MM.1S (cell line): ENCODE measurements at places on chromosomes 4 and X.
A peak's percentile ranks its signal among the peaks of the same experiment; 100 is the strongest.

DNA sequence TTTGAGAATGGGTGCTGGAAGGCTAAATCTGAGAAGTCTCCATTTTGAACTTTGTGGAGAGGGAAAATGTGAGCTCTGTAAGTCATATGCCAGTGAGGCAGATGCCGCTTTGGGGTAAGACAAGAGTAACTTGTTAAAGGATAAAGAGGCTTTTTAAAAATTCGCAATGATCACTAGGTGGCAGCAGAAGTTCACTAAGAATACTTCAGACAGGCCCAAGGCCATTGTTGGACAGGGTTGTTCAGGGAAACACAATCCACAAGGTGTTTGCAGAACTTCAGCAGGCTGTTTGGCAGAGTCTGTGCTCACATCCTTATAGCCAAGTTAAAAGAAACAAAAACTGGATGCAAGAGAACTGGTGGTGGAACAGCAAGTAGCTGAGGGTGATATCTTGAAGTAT is 13.7 kb upstream of the PIGA start:
- DNase-seq: peak; percentile 47

GRCh38 chr4:31234494-31234893 is 514.3 kb downstream of the PCDH7 start:
- peak; percentile 75 for DNase-seq

- DNase-seq: no peak
Observed at GRCh38 chr4:76696109-76696508, 201.8 kb downstream of the SOWAHB start.

DNA sequence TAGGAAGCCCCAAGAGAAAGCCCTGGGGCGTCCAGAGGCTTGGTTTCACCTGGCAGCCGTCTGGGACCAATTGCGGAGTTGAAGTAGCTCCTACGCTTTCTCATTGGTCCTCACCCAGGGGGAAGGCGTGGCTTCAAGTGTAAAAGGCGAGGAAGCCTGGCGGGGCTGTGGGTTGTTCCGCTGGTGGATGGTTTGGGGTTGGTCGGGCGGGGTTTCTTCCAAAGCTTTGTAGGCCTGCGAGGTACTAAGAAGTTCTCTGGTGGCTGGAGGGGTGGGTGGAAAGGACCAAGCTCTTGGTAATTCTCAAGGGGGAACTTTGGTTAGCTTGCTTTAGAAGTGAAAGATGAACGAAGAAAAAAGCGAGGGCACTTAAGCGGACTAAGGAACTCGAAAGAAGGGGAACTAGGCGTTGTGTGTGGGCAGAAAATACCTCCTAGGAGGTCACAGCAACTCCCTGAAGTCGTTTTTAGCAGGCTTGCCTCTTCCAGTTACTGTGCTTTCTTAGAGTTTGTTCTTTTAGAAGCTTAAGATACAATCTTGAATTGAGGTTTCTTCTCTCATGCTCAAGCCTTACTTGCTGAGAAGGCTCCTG is 36.6 kb downstream of the CCNG2 start:
- DNase-seq: peak; percentile 78

DNA sequence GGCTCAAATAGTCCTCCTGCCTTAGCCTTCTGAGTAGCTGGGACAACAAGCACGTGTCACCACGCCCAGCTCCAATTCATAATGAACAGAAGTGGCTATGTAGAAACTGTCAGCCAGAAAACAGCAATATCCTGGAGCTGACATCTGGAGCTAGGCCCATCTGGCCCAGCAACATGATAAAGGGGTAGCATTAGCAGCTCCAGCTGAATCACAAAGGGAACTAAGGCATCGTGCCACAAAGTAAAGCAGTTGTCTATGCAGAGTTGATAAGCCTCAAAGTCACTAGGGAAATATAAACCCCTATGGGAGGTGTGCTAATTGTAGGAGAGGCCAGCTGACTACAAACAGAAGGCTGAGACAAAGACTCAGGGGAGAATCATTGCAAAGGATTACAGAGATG is 270.5 kb upstream of the GPC4 start:
- no peak for DNase-seq

DNA sequence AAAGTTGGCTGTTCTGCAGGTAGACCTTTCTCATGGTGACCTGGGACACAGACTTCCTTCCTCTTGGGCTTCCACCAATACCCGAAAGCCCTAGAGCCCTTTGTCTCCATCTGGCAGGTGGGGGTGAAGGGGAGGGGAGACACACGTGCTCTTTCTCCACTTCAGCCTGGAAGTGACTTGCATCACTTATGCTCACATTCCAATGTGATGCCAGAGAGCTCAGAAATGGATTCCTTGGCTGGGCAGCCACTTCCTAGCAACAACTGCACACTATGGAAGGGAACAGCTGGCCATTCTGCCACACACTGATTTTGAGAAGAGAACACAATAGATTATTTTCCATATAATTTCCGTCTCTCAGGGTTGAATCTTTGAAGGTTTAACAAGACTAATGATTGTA is 36.3 kb downstream of the C4orf51 start:
- DNase-seq: no peak

- DNase-seq: no peak
Observed at GRCh38 chr4:14262221-14262620, 634.7 kb upstream of the BOD1L1 start.

- no peak for DNase-seq
Observed at GRCh38 chr4:40280586-40280985, 54.5 kb upstream of the CHRNA9 start.

GRCh38 chr4:181971411-181971810 is 271.8 kb upstream of the TENM3 start:
- DNase-seq: peak; percentile 53

DNA sequence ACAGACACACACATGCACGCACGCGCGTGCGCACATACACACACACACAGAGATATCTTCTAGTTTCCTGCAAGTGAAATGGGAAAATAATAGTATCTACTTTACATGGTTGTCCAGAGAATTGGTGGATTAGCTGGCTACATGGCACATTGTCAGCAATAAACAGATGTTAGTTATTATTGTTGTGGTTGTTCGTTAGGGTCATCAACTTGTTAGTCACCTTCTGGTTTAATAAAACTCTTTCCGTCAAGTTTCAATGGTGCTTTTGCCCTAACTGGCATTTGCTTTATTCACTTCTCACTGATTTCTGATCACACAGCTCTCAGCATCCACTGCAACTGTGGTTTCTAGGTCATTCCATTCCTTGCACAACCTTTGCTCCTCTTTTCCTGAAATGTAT is 25.4 kb upstream of the RASL11B start:
- no peak for DNase-seq

DNA sequence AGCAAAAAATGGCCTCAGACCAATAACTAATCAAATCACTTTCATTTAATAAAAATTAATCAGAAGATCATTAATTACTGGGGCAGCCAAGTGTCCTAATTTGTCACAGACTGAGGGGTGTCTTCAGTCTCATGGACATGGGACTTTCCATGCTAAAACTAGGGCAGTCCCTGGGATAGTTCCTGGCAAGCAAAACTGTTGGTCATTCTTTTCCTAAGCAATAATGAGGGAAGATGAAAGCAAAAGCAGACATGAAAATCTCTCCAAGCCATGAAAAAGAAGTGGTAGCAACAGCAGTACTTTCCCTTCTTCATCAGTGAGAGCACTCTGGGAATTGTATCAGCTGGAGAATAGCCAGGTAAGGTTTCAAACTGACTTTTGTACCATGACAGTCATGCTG is 3.7 kb upstream of the ANTXR2 start:
- no peak for DNase-seq

DNA sequence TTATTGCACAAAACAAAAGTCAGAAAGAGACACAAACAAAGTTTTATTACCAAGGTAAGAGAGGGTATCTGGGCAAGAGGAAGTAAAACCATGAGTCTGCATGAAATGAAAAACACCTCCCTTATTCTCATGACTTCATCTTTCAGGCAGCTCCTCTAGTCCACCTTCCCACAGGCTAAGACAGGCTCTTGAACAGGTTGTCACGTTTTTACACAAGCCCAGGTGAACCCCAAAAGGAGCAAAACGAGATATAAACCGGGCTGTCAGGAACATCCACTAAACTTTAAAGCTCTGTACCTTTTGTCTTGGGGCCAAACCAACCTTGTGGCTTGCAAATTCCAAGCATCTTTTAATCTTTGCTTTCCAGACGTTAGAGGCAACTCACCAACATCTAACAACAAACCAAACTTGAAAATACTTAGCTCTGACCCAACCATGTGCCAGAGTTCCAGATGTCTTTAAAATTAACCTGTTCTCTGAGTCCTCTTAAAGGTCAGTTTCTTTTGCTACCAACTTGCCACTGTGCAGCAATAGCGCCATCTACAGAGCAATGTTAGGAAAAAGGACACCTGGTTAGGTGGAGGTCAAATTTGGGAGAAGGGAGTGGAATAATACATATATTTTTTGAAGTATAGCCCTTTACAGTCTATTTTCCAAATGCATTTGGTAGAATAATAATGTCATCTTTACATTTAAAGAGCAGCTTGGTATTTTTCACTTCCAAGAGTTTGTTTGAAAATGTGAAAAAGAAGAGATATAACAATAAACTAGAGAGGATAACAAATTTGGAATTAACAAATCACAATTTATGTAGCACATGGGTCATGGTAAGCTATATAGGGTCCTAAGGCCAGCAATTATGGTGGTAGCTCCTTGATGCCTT is 73.1 kb downstream of the QRFPR start:
- peak; percentile 86 for DNase-seq

DNA sequence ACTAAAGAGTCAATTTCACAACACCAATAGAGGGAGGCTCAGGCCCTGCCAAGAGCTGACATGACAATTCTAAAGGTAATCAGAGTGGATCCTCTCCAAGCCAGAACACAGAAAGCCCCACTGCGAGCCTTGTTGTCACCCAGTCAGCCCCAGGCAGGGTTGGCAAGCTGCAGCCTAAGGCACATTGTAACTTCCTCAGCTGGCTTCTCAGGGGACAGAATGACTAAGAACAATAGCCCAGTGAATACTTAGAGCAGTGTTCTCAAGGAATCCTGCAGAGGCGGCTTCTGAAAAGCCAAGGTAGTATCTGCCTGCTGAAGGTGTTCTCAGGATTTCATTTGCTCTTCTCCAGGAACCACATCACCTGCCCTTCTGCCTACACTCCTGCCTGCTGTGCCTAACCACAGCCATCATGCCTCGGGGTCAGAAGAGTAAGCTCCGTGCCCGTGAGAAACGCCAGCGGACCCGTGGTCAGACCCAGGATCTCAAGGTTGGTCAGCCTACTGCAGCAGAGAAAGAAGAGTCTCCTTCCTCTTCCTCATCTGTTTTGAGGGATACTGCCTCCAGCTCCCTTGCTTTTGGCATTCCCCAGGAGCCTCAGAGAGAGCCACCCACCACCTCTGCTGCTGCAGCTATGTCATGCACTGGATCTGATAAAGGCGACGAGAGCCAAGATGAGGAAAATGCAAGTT is at the start of gene MAGEB4:
MAGEB4 (plus strand) TSS at position 277 of the 692 bp plus-strand sequence; CDS start at position 413, 136 bp downstream.
- DNase-seq: no peak

DNA sequence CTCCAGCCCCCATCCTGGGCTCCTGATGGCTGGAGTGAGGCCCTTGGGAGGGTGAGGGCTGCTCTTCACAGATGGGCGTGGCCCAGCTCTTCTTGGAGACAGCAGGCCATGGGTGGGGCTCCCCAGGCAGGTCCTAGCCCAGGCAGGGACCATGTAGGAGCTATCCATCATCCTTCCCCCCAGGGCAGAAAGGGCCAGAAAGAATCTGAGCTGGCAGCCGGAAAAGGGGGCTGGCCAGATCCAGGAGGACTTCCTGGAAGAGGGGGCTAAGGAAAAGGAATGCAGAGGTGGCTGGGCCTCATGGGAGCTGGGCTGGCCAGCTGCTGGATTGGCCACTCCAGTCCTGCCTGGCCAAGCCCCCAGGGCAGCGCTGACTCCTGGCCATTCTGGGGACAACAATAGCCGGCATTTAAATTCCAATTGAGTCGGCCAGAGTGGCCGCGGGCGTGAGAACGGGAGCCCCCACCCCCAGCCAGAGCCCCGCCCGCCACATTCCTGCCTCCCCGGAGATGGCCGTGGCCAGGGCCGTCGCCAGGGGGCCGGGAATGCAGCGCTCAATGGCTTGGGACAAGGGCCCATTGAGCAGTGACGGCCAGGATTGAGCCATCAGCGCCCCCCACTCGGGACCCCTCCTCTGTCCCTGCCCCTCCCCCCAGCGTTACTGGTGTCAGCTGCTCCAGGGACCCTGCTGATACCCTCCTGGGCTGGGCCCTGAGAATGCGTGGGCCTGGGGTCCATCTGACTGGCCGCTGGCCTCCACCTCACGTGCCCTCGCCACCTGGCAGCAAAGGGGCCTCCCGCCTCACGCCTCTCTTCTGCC is 15.1 kb upstream of the FGFR3 start:
- no peak for DNase-seq

DNA sequence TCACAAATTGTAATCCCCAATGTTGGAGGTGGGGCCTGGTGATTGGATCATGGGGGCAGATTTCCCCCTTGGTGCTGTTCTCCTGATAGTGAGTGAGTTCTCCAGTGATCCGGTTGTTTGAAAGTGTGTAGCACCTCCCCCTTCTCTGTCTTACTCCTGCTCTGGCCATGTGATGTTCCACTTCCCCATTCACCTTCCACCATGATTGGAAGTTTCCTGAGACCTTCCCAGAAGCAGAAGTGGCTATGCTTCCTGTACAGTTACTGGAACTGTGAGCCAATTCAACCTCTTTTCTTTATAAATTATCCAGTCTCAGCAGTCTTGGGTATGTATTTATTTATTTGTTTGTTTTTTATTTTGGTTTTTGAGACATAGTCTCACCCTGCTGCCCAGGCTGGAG is 143.2 kb downstream of the CPE start:
- DNase-seq: no peak

DNA sequence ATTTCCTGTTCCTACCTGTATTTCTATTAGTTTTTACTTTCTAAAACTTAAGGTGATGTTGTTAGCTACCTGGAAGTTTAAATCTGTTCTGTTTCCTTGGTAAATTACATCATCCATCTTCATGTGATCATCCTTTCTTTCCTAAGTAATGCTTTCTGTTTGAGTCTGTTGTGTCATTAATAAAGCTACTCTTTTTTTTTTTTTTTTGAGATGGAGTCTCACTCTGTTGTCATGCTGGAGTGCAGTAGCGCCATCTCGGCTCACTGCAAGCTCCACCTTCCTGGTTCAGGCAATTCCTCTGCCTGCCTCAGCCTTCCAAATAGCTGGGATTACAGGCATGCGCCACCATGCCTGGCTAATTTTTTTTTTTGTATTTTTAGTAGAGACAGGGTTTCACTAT is 73.3 kb downstream of the FIP1L1 start:
- no peak for DNase-seq

- no peak for DNase-seq
Observed at GRCh38 chrX:17553469-17553868, 178.5 kb downstream of the NHS start.

DNA sequence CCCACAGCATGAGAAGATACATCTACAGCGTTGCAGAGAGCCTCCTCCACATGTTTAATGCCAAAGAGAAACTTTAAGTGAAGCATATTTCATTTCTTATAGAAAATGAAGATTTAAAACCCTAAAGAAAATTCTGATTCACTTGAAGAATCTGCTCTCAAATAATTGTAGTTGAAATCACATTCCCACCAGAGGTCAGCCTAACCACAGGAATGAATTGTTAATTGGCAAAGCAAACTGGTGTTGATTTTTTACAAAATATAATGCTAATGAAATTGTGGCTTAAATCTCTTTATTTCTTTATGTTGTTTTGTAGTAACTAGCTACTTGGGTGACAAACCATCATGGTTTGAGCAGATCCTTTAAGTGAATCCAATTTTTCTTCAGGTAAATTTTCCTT is 31.1 kb upstream of the WDR17 start:
- peak; percentile 48 for DNase-seq

- DNase-seq: no peak
Observed at GRCh38 chr4:183241322-183241640, 78.8 kb downstream of the CLDN22 start.

- DNase-seq: no peak
Observed at GRCh38 chr4:54728368-54728767, 70.6 kb downstream of the KIT start.
